ENCODE measurements at places on chromosomes 3 and 15. TPM values are rescaled to one million over a fixed set of nuclear protein-coding genes. Genes with fewer than 3 reads are reported as not detected.

EPB42 gene
- total RNA-seq = not detected

CCR3 gene
- not detected for total RNA-seq

ZNF501 gene
- total RNA-seq = 3.2 TPM

SPINK8 gene
- not detected for total RNA-seq

DLEC1 gene
- total RNA-seq = not detected

MESP1 gene
- 0.11 TPM for total RNA-seq

MESP2 gene
- total RNA-seq = 0.88 TPM

LCTL gene
- total RNA-seq = 0.14 TPM
